ENCODE measurements at places on chromosomes 7 and 10. TPM values are rescaled to one million over a fixed set of nuclear protein-coding genes. Genes with fewer than 3 reads are reported as not detected.

The PRKG1 gene
- total RNA-seq, result 8.9 TPM

The FAM237B gene
- total RNA-seq, result not detected

The TET1 gene
- 47.6 TPM for total RNA-seq

The TDRD1 gene
- total RNA-seq, result 0.14 TPM

The VIPR2 gene
- total RNA-seq, result 2.5 TPM

The PLXNA4 gene
- 1.0 TPM for total RNA-seq

The CASD1 gene
- 16.0 TPM for total RNA-seq

The HOXA1 gene
- total RNA-seq, result 0.10 TPM

The EPO gene
- total RNA-seq, result 0.15 TPM

The KBTBD2 gene
- 22.8 TPM for total RNA-seq

The IFIT1B gene
- not detected for total RNA-seq

The GPER1 gene
- total RNA-seq, result 0.14 TPM

The GRM3 gene
- total RNA-seq, result 0.30 TPM

The SLC16A9 gene
- total RNA-seq, result 5.7 TPM

The CYP2C19 gene
- total RNA-seq, result 0.14 TPM

The CYP26C1 gene
- 0.26 TPM for total RNA-seq

The WEE2 gene
- total RNA-seq, result not detected

The GFRA1 gene
- total RNA-seq, result 1.6 TPM

The INA gene
- 25.0 TPM for total RNA-seq

The ADAMTS14 gene
- 2.4 TPM for total RNA-seq

Data from H7 (cell line).